ENCODE measurements at places on chromosomes 7 and 10. TPM values are rescaled to one million over a fixed set of nuclear protein-coding genes. Genes with fewer than 3 reads are reported as not detected.

The CFAP70 gene
- 1.5 TPM for total RNA-seq

The PPP1R3C gene
- total RNA-seq: 135 TPM

The CNNM1 gene
- 0.13 TPM for total RNA-seq

- DNase-seq: no peak
These were observed 120.3 kb downstream of the WNT2 start for GRCh38 chr7:117202511-117202910.

DNA sequence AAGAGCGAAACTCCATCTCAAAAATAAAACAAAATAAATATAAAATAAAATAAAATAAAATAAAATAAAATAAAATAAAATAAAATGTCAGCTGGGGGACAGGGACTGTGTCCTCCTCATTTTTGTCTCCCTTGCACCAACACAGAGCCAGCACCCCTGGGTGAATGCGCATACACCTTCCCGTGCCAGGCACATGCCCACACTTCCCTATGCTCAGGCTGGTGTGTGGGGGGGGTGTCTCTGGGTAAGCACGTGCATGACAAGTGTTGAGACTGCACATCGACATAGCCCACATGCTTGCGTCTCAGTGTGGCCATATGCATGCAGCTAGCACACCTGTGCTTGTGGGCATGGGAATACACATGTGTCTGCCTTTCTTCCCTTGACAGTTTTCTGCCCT lies 24.7 kb upstream of the TLX1 start:
- DNase-seq: no peak

The GTPBP10 gene
- total RNA-seq: 28.1 TPM

The CALCR gene
- 0.05 TPM for total RNA-seq

GRCh38 chr10:79170993-79171392 lies 102.2 kb downstream of the ZMIZ1 start:
- no peak for DNase-seq

DNA sequence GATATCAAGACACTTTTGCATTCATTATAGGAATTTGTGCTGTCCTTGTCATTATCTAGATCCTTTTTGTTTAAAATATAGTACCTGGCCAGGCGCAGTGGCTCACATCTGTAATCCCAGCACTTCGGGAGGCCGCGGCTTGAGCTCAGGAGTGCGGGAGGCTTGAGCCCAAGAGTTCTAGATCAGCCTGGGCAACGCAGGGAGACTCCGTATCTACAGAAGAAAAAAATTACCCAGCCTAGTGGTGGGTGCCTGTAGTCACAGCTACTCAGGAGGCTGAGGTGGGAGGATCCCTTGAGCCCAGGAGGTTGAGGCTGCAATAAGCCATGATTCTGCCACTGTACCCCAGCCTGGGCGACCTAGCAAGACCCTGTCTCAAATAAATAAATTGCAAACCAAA lies 621 bp upstream of the MORN4 start:
- DNase-seq: no peak

- no peak for DNase-seq
These were observed 26.1 kb upstream of the GPR26 start for GRCh38 chr10:123640016-123640535.

DNA sequence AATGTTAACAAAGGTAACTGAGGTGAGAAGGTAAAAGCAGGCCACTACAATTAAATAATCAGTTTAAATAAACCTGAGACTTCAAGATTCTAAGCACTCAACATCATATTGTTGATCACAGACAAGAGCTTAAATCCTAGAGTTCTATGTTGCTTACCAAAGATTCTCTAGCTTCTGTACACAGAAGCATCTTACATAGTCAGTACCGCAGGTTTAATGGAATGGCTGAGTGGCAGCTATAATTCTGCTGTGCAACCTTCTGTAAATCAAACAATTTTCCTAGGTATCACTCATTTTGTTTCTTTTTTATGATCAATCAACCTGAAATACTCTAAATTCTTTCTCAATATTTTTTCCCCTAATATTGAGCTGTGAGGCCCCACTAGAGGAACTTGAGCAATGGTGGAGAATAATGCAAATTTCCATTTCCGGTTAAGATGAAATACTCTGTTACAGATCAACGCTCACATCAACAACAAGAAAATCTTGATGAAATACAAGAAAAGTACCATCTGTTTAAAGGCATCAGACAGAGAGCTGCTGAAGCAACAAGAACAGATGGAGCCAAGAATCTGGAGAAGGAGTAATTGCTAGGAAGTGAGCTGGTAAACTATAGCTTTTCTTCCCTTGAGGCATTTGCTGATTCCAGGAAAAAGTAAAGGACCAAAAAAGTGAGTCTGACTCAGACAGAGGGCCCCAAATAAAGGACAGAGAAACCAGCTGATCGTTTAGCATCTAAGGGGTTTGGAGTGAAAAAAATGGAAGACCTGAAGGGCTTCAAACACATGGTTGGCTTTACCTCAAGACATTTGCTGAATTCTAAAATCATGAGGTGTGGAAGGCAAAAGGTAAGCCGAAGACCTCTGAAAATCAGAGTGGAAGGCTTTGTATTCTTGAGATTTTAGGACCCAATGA lies 22.6 kb downstream of the PNPLA8 start:
- no peak for DNase-seq

GRCh38 chr10:2881720-2882620 lies 185.4 kb upstream of the PFKP start:
- DNase-seq: no peak

GRCh38 chr10:17144757-17145156 lies 15.1 kb upstream of the CUBN start:
- no peak for DNase-seq

DNA sequence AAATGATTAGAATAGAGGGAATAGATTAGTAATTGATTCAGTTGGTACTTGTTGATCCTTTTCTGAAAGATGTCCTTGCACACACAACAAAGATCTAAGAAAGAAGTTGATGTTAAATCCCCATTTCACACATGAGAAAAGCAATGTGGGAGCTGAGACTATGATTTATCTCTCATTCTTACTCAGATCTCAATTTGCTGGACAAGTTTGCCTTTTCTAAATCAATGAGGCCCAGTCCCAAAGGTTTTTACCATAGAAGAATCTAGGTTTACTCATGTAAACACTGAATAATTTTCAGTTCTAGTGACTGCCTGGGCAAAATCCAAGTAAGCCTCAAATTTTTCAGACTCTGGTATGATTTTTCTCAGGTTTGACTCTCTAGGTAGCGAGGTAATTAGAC lies 25.5 kb upstream of the PLXNA4 start:
- no peak for DNase-seq

- DNase-seq: no peak
These were observed 108.6 kb downstream of the SRI start for GRCh38 chr7:88111140-88111743.

The SLC26A3 gene
- total RNA-seq: not detected

The VPS50 gene
- 17.8 TPM for total RNA-seq

The ITGB8 gene
- total RNA-seq: 1.9 TPM

DNA sequence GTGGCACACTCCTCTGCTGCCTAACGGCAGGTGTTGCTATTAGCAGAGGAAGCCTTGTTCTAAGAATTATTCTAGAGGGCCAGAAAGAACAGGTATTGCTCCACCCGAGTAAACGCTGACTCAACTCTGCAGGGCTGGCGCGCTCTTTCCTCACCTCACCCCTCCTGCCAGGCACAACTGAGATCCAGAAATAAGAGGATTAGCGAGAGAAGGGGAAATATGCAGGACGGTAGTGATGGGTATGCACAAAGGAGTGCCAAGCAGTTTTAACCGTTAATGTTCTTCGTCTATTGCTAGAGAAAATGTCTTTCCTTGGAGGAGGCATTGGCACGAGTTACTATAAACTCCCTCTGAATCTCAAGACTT lies 369 bp upstream of the SCIN start:
- DNase-seq: no peak

The MSMB gene
- not detected for total RNA-seq

- peak; percentile 85 for DNase-seq
These were observed 176.3 kb upstream of the ZNF32 start for GRCh38 chr10:43824934-43825333.

GRCh38 chr10:97689559-97690020 lies 2.5 kb upstream of the AVPI1 start:
- no peak for DNase-seq

GRCh38 chr10:25849268-25849667 lies 84.8 kb upstream of the MYO3A start:
- DNase-seq: no peak

The C10orf71 gene
- total RNA-seq: 108 TPM

GRCh38 chr7:30755384-30756154 lies 3.6 kb downstream of the INMT start:
- DNase-seq: peak; percentile 92

The RBM20 gene
- total RNA-seq: 103 TPM

DNA sequence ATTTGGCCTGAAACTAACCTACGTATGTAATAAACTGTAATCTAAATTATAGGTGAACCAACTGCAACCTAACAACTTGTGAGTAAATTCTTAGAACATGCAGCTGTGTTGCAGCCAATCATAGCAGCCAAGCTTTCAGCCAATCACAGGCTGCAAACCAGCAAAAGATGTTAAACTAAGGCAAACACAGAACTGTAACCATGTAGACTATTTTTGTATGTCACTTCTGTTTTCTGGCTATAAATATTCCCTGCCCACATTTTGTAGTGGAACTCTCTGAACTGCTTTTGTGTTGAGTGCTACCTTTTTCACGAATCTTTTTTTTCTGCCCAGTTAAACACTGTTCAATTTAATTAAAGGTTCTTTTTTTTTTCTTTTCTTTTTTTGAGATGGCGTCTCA lies 28.2 kb upstream of the ZPBP start:
- DNase-seq: no peak

The H2BK1 gene
- total RNA-seq: not detected

The DENND2A gene
- 11.6 TPM for total RNA-seq

The RFC2 gene
- 9.4 TPM for total RNA-seq

- no peak for DNase-seq
These were observed 461.0 kb downstream of the KIF20B start for GRCh38 chr10:90162271-90162853.

DNA sequence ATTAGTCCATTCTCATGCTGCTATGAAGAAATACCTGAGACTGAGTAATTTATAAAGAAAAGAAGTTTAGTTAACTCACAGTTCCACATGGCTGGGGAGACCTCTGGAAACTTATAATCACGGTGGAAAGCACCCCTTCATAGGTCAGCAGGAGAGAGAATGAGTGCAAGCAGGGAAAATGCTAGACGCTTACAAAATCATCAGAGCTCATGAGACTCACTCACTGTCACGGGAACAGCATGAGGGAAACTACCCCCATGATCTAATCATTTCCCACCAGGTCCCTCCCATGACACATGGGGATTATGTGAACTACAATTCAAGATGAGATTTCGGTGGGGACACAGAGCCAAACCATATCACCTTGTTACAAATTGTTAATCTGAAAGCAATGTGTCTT lies 15.8 kb downstream of the TAS2R39 start:
- no peak for DNase-seq

The OPTN gene
- 149 TPM for total RNA-seq

DNA sequence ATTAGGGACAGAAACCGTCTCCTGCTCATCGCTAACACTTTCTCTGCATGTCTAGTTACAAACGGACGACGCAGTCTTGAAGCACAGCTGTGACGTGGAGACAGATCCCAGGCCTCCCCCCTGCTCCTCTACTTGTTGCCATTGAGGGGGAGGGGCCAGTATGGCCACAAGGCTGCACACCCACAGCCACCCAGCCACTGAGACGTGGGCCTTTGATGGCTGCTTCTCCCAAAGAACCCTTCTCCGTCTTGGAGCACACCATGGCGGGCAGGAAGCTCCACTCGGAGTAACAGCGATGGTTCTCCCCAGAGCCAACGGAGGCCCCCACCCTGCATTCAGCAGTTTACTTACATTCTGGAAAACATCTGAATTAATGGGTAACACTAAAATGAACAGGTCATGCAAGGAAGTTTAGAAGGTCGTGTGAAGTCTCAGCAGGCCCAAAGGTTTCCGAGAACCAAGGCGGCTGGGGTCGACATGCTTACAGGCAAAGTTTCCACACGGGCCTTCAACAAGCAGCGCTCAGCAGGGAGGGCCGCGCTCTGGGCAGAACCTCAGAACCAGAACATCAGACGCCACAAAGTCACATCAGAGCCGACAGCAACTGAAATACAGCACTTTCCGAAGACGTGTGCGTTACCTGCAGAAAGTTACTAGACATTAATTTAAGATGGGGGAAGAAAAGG lies 169.6 kb downstream of the DIP2C start:
- DNase-seq: no peak

The INHBA gene
- 1.9 TPM for total RNA-seq

DNA sequence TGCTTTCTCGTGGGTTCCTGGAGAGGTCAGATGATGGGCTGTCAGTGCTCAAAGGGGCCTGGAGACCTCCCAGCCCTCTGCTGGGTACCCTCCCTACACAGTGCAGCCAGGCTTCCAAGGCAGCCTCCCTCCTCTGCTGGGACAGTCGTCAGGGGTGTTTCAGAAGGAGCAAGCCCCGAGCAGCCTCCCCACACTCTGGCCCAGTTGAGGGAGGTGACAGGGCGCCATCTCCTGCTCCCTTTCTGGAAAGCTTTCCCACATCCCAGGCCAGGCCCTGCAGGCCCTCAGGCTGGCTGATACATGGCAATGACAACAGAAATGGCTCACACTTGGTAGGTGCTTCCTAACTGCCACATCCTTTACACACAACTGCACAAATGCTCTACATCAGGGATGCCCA lies 32.1 kb downstream of the KCNMA1 start:
- DNase-seq: no peak

- DNase-seq: no peak
These were observed 110.8 kb upstream of the LRGUK start for GRCh38 chr7:134016223-134016941.

The ASAH2 gene
- total RNA-seq: 2.9 TPM

GRCh38 chr7:66039094-66039670 lies 36.4 kb upstream of the ASL start:
- DNase-seq: no peak

DNA sequence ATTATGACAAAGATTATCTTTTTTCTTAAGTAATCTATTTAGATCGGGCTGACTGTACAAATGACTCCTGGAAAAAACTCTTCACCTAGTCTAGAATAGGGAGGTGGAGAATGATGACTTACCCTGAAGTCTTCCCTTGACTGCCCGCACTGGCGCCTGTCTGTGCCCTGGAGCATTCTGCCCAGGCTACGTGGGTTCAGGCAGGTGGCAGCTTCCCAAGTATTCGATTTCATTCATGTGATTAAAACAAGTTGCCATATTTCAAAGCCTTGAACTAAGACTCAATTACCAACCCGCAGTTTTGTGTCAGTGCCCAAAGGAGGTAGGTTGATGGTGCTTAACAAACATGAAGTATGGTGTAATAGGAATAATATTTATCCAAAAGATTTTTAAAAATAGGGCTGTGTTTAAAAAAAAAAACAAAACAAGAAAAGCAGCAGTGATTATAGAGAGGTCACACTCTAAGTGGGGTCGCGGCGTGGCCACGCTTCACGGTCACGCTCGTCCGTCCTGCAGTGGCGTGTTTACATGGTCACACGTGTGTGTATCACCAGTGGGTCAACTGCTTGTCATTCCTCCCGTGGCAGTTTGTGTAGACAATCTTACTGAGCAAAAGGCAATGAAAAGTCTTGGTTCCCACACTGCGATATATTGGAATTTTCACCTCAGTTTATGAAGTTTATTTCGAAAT lies 10.8 kb downstream of the INSIG1 start:
- DNase-seq: no peak

DNA sequence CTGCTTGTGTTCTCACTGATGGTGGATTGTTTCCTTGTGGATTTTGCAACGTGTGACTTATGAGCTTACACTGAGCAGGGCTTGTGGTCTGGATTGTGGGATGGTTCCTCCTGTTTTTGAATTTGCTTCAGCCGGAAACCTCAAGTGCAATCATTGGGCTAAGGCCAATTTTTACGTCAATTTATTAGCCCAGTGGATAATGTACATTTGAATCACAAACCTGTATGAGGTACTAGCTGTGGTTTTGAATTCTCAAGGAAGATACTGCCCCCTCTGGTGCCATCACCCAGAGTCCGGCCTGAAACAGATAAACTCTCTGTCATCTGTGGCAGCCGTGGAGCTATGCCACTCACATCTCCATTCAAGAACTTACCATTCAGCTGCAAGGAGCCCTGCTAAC lies 7.3 kb upstream of the ZNF777 start:
- DNase-seq: no peak

All from Right ventricle myocardium superior (tissue), 1 donor.